ENCODE measurements at places on chromosomes 3 and 15. TPM values are rescaled to one million over a fixed set of nuclear protein-coding genes. Genes with fewer than 3 reads are reported as not detected.
A peak's percentile ranks its signal among the peaks of the same experiment; 100 is the strongest.

DNA sequence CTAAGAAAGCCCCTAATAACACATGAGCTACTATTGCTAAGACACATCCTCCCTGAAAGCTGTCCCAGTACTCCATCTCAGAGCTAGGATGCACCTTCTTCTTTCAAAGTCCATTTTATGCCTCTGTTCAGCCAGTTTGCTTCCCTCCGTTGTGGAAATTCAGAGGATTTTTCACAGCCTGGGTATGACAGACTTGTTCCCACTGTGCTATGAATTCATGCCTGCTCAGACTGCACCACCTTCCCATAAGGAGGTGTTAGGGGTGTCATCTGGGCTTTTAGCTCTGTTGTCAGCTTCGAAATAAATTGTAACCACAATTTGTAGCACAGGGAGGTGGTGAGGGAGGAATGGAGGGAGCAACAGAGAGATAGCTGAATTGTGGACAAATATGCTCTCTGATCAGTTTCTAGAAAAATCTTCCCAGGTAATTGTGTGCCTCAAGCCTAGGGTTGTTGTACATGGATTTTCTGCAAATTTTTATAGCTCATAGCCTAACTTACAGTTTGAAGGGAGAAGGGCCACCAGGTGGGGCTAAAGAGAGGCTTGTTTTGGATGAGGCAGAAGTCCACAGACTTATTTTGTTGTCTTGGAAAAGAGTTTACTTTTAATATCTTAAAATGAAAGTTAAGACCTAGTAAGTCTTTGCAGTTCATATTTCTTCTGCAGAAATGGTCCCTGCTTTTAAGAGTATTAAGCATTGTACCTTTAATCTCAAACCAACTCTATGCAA, 462.0 kb downstream of the PDCD6IP start:
- no peak overlapping the region for H3K27ac ChIP-seq
- no peaks in the 10 kb centered on the region for H3K36me3 ChIP-seq
- no peaks in the 10 kb centered on the region for H3K4me1 ChIP-seq
- DNase-seq: peak; percentile 50

- DNase-seq: peak; percentile 29
- no peaks in the 10 kb centered on the region for H3K4me1 ChIP-seq
- no peak overlapping the region for H3K27ac ChIP-seq
- no peak overlapping the region for H3K4me3 ChIP-seq
- H3K27me3 ChIP-seq: no peaks in the 10 kb centered on the region
These were observed 17.6 kb downstream of the RSRC1 start for GRCh38 chr3:158127250-158128219.

DNA sequence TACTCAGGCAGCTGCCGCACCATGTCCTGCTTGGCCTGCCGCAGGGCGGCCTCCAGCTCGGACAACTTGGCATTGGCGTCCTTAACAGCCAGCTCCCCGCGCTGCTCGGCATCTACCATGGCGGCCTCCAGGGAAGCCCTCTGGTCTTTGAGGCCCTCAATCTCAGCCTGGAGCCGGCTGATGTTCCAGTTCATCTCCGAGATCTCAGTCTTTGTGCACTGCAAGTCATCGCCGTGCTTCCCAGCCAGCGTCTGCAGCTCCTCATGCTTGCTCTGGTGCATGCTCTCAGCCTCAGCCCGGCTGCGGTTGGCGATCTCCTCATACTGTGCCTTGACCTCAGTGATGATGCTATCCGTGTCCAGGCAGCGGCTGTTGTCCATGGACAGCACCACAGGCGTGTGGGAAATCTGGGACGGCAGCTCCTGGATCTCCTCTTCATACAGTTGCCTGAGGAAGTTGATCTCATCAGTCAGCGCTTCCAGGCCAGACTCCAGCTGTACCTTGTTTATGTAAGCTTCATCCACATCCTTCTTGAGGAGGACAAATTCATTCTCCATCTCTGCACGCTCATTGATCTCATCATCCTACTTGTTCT, 15.5 kb upstream of the PSTPIP1 start:
- DNase-seq: peak; percentile 61
- H3K36me3 ChIP-seq: no peaks in the 10 kb centered on the region
- no peak overlapping the region for H3K4me3 ChIP-seq
- H3K4me1 ChIP-seq: no peaks in the 10 kb centered on the region
- peaks cover 28% of the 10 kb centered on the region for H3K27me3 ChIP-seq
- no peak overlapping the region for H3K27ac ChIP-seq

- no peak for DNase-seq
- H3K36me3 ChIP-seq: peaks cover 18% of the 10 kb centered on the region
- peaks cover 22% of the 10 kb centered on the region for H3K4me1 ChIP-seq
- H3K27ac ChIP-seq: peak overlapping the region; percentile 28
These were observed 6.4 kb downstream of the TMEM158 start for GRCh38 chr3:45219694-45220093.

DNA sequence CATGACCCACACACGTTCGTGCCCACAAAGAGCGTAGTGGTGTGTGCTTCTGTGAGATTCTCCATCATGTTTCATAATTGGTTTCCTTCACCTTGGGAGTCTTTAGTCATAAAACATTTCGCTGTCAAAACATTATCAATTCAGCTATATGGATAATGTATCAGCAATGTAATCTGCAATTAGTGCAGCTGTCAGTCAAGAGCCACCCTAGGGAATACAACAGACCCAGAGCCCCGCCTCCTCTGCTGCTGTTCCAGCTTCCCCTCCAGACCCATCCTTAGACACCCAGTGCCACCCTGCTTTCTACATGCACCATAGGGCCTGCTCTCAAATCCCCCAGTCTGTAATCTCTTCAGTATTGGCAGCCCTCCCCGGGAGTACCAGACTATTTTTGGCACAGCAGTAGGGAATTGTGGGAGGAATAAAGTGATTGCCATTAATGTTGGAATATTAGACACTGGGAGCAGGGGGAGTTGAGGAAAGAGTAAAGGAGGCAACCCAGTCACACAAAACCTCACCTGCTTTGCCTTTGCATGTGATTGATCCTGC, 31.5 kb upstream of the C3orf80 start:
- no peak overlapping the region for H3K27ac ChIP-seq
- H3K36me3 ChIP-seq: no peaks in the 10 kb centered on the region
- no peak overlapping the region for H3K4me3 ChIP-seq
- H3K4me1 ChIP-seq: no peaks in the 10 kb centered on the region

GRCh38 chr15:65355988-65356353, 21.8 kb downstream of the IGDCC3 start:
- H3K27me3 ChIP-seq: peaks cover 52% of the 10 kb centered on the region
- H3K36me3 ChIP-seq: no peaks in the 10 kb centered on the region
- no peak overlapping the region for H3K4me3 ChIP-seq
- H3K4me1 ChIP-seq: peaks cover 4% of the 10 kb centered on the region

SPTBN5 gene
- under 0.01 TPM for total RNA-seq

Data from IMR-90 (cell line).